Stimulated activated CD4-positive, alpha-beta T cell treated with anti-CD3 and anti-CD28 coated beads, Interleukin-4, amount 100 ng/mL, for 4 hours (primary cell): ENCODE measurements at places on chromosomes 3 and 15.

DNA sequence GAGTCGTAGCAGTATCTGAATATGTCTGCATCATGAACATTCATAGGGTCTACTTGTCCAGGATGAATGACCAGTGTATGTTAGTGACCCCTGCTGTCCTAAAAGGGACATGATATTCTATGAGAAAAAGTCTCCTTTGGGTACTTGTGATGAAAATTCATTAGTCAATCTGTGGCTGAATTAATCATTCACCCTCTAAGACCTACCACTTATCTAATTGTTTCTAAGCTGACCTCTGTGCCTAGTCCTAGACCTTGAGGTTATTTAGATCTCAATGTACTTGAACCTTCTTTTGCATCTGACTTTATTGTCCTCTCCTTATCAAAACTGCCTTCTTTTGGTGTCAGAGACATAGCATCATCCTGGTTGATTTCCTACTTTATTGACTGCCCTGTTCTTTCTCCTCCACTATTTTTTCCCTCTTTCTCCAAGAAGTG is 799.3 kb downstream of the DIPK2A start:
- no peak for DNase-seq

- DNase-seq: no peak
Observed at GRCh38 chr3:28677581-28677980, 329.0 kb upstream of the AZI2 start.

GRCh38 chr3:125116311-125117080 is 60.7 kb upstream of the HEG1 start:
- no peak for DNase-seq

DNA sequence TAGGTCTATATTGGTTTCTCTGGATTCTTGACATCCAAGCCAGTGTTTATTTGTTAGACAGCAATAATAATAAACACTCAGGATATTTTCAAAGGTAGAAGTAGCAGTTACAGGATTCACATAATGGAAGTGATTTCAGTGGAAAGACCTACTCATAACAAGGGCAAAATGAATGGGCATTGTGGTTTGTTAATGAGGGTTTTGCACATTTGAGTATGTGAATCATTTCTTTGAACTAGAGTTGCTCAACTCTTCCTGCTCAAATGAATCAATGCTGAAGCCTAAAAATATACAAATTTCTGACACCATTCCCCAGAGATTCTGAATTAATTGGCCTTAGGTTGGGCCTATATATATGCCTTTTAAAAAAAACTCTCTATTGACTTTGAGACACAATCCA is 4.1 kb upstream of the COL6A5 start:
- no peak for DNase-seq

GRCh38 chr3:194019398-194020165 is 116.4 kb upstream of the HES1 start:
- DNase-seq: no peak

GRCh38 chr15:81502439-81502838 is 128.4 kb upstream of the TMC3 start:
- DNase-seq: no peak

DNA sequence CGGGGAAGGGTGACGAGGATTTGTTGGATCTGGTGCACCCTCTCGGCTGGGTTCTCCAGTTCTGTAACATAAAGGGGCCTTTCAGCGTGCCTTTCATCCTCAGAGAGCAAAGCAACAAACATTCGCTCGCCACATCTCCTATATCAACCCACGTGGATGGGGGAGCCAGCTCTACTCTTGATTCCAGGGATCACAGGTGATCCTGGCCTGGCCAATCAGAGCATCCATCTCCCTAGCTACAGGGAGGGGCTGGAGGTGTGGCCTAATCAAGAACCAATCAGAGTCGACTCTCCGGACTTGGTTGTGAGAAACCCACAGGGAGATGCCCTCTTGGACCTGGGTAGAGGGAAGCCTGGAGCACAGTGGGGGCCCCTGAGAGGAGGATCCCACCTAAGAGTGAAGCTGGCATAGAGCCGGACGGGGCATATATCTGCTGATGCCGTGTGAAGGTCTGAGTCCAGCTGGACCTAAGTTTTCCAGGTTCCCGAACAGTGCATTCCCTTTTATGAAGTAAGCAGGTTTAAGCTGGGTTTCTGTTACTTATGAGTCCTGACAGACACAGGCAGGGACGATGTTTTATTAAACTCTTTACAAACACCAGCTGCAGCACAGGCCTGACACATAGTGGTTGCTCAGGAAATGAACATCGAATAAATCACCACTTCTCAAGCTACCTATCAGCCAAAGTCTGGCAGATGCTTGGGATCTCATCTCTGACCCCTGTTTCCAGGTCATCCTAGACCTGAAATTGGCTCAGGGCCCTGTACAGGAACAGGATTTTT is 50.7 kb upstream of the RAD18 start:
- DNase-seq: no peak

- no peak for DNase-seq
Observed at GRCh38 chr3:188697127-188697526, 474.6 kb upstream of the TPRG1 start.

DNA sequence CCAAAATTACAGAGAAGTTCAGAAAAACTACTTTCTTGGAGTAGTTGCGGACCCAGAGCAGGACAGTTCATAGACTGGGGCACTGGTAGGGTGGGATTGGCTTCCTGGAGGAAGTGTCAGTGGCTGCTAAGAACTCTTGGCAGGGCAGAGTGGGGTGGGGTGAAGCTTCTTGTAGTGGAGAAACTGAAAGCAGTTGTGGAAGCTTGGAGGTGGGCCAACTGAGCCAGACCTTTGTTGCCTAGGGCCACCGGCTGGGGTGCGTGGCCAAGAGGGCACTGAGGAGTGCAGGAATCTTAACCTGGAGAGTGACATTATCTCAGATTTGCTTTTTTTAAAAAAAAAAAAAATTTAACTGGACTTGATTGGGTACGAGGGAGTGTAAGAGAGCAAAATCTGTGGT is 3.1 kb downstream of the KAT2B start:
- peak; percentile 43 for DNase-seq

- DNase-seq: no peak
Observed at GRCh38 chr3:156371701-156372100, 183.2 kb downstream of the SSR3 start.

DNA sequence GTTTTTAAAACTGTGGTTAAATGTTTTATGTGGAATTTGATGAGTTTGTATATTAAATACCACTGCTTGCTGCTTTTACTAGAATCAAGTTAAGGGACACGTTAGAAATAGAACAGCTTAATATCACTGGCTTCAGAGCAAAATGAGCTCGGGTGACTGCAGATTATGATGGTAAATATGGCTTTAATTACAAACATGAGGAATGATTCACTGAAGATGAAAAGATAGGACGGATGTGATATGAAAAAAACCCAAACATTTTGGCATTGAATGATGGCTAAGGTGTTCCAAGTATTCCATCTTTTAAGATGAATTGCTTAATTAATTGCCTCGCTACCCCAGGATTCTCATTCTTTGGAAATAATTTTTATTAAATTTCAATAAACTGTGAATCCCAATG is 33.7 kb downstream of the SLC24A1 start:
- DNase-seq: no peak

DNA sequence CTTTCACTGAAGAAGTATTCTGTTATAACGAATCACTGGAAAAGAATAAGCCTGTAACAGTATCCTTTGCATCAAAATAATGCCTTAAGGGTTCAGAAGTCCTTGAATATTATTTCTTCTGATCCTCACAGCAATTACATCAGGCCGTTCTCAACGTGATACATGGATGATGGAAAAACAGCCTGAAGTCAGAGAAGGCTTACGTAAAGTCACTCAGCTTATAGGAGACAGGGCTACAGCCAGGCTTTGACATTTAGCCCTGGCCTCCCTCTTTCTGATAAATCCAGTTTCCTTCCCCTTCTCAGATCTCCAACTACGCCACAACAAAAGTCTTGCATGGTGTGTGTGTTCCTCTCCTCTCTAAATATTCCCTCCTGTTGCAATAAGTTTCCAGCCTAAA is 131.9 kb downstream of the ANO10 start:
- DNase-seq: no peak

DNA sequence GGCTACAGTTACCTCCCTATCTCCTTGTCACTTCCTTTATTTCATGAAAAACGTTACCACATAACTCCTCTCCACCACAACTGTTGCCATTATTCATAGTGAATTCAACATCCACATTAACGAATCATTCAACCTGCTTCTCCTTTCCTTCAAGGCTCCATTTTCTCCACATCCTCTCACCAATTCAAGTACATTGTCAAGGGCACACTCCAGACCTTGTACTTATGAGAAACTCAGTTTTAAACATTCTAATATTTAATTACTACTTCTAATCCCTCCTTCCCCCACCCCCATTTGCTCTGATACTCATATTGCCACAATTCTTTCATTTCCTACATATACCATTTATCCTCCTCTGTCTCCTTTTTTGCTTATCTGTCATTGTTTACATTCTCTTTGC is 871.2 kb downstream of the TUSC7 start:
- DNase-seq: no peak

DNA sequence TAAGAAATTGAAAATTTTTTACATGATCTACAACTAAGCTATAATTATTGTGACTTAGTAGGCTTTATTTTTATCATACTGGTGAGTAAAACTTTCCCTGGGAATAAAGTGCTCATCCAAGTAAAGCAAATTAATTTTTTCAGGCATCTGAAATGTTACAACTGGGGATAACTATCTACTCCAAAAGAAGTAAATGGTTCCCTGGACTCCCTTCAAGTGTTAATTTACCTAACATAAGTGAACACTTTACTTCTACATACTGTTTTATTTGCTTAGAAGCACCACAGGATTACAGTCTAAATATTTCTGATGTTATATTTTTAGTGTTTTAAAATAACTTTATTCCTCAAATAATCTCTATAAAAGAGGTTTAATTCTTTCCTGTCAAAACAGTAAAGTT is 57.8 kb downstream of the IFT57 start:
- no peak for DNase-seq

DNA sequence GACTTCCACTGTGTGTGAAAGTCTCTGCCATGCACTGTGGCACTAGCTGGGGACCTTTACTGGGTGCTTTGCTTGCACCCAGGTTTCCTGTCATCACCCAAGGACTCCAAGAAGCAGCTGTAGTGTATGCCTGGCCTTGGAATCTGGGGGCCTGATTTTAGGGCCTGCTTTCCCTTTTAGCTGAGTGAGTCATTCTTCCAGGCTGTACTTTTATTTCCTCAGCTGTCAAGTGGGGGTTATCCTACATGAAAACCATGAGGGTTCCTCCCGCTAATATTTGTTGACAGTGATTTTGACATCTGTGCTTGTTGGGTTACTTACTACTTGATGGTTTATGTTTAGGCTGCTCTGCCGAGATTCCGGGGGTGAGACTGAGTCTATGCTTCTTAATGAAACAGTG is 18.5 kb downstream of the GORASP1 start:
- DNase-seq: no peak

GRCh38 chr3:87167628-87168456 is 59.3 kb upstream of the CHMP2B start:
- DNase-seq: no peak

GRCh38 chr15:73394782-73395181 is 26.0 kb upstream of the HCN4 start:
- DNase-seq: no peak

DNA sequence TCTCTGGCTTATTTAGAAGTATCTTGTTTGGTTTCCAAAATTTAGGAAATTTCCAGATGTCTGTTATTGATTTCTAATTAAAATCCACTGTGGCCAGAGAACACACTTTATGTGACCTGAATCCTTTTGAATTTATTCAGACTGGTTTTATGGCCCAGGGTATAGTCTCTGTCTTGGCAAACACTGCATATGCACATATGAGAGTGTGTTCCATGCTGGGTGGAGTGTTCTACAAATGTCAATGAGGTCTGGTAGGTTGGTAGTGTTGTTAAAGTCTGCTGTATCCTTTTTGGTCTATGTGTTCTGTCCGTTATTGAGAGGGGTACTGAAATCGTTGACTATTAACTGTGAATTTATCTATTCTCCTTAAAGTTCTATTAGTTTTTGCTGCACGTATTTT is 30.2 kb downstream of the PGPEP1L start:
- no peak for DNase-seq

DNA sequence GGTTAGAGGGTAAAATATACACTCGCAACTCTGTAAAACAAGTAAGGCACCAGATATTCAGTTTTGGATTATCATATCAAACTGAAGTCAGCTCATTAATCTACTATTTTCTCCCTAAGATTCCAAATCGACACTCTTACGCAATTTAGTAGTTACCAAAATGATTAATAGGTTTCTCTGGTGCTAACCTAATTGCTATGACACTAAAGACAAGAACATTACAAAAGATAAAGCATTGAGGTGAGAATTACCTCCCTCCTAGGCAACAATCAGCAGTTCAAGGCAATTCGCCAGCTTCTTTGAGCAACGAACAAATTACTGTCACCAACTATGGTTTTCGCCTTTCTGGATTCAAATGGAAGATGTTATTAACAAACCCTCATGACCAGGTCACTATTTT is 1305.0 kb downstream of the ROBO2 start:
- DNase-seq: no peak

- no peak for DNase-seq
Observed at GRCh38 chr3:170499562-170500156, 81.0 kb downstream of the CLDN11 start.

GRCh38 chr15:48002767-48003166 is 118.0 kb upstream of the SLC24A5 start:
- DNase-seq: no peak

DNA sequence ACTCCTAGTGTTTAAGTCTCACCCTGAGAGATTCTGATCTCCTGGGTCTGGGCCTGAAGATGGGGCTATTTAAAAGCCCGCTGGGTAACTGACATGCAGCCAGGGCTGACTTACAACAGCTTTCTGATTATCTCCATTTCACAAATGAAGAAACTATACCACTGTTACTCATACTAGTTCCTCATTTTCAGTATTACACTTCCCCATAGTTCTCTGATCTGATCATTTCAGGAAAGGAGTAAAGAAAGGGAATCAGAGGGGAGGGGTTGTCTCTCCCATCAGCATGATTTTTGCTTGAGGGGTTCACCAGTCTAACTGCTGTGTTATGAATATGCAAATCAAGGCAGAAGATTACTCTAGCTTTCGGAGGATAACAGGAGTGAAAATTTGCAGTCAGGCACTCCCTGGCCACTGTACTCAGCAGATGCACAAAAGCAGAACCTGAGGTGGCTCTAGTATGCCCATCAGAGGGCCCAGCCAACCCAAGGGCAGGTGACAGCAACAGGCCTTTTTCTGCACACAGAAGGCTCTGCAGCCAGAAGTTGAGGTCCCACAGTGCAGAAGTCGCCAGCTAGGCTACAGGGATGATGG is 59.4 kb downstream of the DAPK2 start:
- DNase-seq: no peak

GRCh38 chr3:49649576-49649975 is 24.6 kb upstream of the APEH start:
- no peak for DNase-seq

DNA sequence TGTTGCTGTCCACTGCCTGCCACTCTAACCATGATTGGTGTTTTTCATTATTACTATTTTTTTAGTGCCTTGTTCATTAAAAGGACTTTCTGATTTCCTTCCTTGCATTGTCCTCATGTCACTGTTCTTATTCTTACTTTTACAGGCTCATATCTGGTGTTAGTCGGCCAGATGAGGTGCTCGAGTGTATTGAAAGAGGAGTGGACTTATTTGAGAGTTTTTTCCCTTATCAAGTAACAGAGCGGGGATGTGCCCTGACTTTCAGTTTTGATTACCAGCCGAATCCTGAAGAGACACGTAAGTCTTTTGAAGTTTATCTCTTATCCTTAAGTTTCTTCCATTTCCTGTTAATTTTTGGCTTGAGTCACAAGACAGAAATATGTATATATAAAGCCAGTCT is 23.2 kb downstream of the QTRT2 start:
- no peak for DNase-seq
